Stimulated activated CD8-positive, alpha-beta memory T cell treated with anti-CD3 and anti-CD28 coated beads, Interleukin-7, amount 100 ng/mL, for 48 hours (primary cell): ENCODE measurements at places on chromosomes 2 and 18.
A peak's percentile ranks its signal among the peaks of the same experiment; 100 is the strongest.

- DNase-seq = no peak
Observed at GRCh38 chr18:11175266-11175979, 26.1 kb upstream of the PIEZO2 start.

DNA sequence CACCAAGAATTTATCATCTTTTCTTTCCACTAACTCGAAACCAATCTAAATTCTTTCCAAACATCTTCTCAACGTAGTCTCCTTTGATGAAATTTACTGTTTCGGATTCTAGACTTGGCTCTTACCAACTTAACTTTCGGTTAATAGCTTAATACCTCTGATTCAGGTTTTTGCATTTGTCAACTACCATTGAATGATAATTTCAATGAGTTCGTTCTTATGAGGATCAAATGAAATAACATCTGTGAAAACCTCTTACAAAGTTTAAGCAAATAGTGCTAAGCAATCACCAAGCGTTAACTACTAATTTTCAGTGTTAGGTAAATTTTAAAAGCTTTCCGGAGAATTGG lies 593 bp upstream of the NRBP1 start:
- no peak for DNase-seq

GRCh38 chr2:236165842-236166795 lies 2.1 kb downstream of the GBX2 start:
- DNase-seq = no peak

- DNase-seq = peak; percentile 61
Observed at GRCh38 chr2:233331536-233331935, 22.8 kb upstream of the DGKD start.

DNA sequence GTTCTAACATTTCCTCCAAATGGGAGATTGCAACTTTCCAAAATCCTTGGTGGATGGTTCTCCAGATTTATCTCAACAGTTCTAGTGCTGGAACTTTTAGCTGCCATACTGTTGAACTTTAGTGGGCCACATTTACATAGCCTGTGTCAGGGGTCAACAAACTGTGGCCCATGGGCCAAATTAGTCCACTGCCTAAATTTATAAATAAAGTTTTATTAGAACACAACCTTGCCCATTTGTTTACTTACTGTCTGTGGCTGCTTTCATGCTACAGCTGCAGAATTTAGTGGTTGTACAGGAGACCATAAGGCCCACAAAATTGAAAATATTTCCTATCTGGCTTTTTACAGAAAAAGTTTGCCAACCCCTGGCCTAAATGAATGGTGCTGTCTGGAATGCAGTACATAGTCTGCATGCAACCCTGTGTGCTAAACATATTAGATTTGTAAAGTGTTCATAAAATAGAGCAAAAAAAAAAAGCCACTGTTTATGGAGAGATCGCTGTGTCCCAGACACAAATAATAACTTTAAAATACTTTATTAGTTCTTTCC lies 30.3 kb downstream of the MGAT5 start:
- DNase-seq = no peak

- DNase-seq = no peak
Observed at GRCh38 chr2:203826704-203827103, 40.9 kb upstream of the CTLA4 start.

GRCh38 chr2:194289712-194290346 lies 1367.2 kb upstream of the SLC39A10 start:
- no peak for DNase-seq

- no peak for DNase-seq
Observed at GRCh38 chr2:239312081-239312511, 88.7 kb downstream of the HDAC4 start.

DNA sequence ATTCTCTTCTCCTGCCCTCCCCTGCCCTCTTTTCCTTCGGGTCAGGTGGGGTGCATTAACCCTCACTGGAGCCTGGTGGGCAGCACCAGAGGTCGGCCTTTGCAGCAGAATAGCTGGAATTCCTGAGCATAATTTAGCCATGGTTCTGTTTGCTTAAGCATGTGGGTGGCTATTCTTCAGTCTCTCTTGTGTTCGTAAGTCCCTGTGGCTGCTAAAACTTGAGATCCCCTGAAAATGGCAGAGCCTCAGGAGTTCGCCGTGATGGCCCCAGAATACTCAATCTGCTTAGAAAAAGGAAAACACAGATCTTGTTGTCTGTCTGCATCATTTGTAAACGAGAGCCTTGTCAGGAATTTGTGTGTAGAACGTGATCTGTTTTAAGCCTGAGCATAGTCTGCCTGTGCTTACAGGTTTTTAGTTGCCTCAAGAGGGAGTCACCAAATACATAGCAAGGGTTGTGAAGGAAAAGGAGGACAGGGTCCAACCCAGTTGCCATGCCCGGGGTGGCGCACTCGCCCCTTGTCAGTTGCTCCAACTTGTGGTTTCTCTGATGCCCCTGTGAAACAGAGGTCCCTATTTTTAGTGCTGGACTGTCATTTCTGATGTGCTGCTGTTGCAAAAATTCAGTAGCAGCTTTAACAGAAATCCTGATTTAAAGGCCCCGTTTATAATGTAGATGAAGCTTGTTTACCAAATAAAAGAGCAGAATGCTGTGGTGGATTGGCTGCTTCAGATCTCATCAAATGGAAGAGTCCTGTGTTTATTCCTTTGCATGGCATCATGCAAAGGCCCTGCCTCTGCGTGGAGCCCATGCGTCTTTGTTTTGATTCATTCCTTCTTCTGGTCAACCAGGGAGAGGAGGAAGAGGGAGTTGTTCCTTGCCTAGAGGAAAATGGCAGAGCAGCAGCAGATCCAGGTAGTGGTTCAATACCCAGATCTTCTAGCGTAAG lies 74.8 kb downstream of the WDSUB1 start:
- DNase-seq = no peak

- no peak for DNase-seq
Observed at GRCh38 chr2:174608866-174609214, 11.2 kb upstream of the WIPF1 start.

GRCh38 chr2:133884739-133885381 lies 316.6 kb upstream of the NCKAP5 start:
- no peak for DNase-seq

- DNase-seq = no peak
Observed at GRCh38 chr18:57705832-57706595, 84.4 kb upstream of the NARS1 start.

DNA sequence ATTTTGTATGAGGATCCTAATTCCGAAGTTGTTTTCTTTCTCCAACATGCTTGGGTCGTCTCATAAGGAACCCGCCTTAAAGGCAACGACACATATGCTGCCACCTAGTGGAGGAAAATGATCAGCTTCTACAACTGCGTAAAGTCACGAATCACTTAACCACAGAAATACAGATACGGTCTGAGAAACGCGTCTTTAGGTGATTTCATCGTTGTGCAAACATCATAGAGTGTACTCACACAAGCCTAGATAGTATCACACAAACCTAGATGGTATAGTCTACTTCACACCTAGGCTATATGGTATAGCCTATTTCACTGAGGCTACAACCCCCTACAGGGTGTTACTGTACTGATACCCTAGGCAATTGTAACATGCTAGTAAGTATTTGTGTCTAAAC lies 13.1 kb downstream of the GNLY start:
- DNase-seq = peak; percentile 56

DNA sequence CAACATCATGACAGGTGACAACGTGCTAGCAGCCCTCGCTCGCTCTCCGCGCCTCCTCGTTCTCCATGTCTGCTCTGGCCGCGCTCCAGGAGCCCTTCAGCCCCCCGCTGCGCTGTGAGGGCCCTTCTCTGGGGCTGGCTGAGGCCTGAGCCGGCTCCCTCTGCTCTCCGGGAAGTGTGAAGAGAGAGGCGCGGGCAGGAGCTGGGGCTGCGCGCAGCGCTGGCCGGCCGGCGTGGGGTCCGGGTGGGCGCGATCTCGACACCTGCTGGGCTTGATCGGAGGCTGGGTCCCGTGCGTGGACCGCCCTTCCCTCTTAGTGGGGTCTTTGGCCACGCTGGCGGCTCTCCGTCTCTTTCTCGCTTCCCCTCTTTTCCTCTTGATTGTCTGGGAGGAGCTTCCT lies 195.5 kb downstream of the ANKRD30BL start:
- no peak for DNase-seq

- DNase-seq = no peak
Observed at GRCh38 chr2:197069958-197070357, 143.5 kb upstream of the PGAP1 start.

DNA sequence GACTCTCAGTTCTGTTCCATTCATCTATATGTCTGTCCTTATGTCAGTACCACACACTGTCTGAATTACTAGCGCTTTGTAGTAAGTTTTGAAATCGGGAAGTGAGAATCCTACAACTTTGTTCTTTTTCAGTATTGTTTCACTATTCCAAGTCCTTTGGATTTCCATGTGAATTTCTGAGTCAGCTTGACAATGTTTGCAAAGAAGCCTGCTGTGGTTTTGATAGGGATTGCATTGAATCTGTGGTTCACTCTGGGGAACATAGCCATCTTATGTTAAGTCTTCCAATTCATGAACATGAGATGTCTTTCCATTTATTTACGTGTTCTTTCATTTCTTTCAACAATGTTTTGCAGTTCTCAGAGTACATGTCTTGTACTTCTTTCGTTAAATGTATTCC lies 15.0 kb downstream of the SLC3A1 start:
- DNase-seq = no peak

GRCh38 chr2:208627110-208627884 lies 220.7 kb downstream of the PTH2R start:
- DNase-seq = no peak

GRCh38 chr2:239025096-239025801 lies 177.4 kb downstream of the TWIST2 start:
- no peak for DNase-seq

- no peak for DNase-seq
Observed at GRCh38 chr18:59359576-59359952, 499 bp upstream of the LMAN1 start.

DNA sequence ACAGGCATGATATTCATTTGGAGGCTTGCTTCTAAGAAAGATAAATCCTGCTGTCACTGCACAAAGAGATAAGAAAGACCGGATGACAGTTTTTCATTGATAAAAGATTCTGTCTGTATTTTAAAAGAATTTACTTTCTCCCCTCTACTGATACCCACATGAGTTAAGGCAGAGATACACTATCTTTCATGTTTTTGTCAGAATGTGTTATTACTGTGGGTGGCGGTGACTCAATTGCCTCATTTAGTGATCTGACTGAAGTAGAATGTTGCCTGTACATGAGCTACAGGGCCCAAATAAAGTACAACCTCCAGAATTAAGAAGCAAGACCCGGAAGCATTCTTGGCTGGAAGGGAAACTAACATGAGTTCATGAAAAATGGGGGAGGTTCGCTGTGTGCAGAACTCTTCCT lies 480.0 kb downstream of the SLC4A3 start:
- no peak for DNase-seq

DNA sequence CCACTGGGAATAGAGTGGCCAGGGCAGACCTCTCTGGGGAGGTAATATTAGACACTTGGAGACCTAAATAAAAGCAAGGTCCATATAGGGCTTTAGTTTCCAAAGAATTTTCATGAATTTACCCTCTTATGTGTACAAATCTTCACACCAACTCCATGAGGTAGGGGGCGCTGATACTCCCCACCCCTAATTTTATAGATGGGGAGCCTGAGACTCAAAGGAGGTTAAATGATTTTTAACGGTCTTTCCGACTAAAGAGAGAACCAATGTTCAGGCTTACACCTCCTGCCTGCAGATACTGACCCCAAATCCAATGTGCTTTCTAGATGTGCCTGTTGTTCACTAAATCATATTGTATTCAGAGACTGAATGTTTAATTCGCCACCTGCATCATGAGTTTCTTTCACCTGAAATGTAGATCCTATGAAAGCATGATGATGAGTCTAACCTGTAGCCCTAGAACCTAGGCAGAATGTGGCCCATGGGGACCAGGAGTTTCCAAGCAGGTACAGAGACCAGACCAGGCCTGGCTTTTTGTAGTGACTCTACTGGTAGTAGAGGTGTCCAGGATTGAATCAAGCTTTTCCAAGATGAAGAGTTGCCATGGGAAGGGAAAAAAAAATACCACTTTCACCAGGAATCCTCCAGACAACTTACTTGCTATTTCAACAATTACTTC lies 16.8 kb upstream of the PAX3 start:
- no peak for DNase-seq

- no peak for DNase-seq
Observed at GRCh38 chr2:214378455-214379103, 32.3 kb upstream of the VWC2L start.

DNA sequence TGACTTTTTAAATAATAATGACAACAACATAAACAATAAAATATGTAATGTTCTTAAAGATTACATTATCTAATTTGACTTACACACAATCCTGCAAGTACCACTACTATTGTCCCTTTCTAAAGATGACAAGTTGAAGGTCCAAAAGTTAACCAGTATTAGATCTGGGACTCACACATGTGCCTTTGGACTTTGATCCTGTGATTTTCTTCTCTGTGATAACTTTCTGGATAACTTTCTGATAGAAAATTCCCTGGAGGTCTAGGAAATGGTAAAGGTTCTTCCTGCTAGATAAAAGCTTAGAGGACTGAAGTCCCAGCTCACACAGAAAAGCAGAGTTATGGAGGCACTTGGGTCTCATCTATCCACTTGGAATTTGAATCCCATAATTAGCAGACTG lies 311.9 kb upstream of the KLHL29 start:
- DNase-seq = no peak

GRCh38 chr2:201158111-201158929 lies 24.6 kb upstream of the CASP10 start:
- no peak for DNase-seq

DNA sequence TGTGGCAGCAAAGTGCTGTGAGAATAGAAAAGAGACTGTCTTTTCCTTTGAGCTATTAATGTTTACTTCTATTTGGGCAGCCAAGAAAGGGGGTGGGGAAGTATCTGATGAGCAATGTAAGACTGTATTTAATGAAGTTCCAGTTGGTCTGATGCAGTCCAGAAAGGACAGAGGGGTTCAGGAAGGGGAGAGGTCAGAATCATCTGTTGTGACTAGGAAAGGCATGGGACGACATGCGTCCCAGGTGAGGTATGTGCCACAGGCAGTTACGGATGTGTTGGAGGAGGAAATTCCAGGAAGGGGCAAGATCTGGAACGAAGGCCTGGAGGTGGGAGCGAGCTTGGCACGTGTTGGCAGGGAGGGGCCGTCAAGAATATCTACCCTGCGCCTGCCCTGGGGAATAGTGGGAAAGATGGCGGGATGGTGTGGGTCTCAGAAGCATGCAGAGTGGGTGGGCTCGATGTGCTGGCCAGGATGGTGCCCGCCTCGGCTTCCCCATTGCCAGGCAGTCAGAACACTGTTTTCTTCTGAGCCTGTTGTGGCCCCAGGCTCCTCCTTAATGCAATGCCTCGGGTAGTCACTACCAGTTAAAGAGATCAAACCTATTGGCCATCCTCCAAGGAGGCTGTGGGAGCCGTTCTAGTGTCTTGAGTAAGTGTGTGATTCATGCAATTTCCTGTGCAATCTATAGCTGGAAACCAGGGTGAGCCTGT lies 57.8 kb upstream of the TXNDC2 start:
- no peak for DNase-seq
